GM13976 (cell line): ENCODE measurements at places on chromosomes 1 and 21.

- peak; percentile 89 for DNase-seq
Observed at GRCh38 chr21:45478115-45478801, 64.0 kb downstream of the SLC19A1 start.

GRCh38 chr1:4468804-4469514 lies 185.4 kb upstream of the AJAP1 start:
- DNase-seq, result no peak

GRCh38 chr1:207423560-207424292 lies 30.4 kb upstream of the CR2 start:
- DNase-seq, result no peak

- DNase-seq, result no peak
Observed at GRCh38 chr1:2835650-2836159, 34.2 kb upstream of the TTC34 start.
